HS-27A (cell line): ENCODE measurements at places on chromosomes 11 and 22.

DNA sequence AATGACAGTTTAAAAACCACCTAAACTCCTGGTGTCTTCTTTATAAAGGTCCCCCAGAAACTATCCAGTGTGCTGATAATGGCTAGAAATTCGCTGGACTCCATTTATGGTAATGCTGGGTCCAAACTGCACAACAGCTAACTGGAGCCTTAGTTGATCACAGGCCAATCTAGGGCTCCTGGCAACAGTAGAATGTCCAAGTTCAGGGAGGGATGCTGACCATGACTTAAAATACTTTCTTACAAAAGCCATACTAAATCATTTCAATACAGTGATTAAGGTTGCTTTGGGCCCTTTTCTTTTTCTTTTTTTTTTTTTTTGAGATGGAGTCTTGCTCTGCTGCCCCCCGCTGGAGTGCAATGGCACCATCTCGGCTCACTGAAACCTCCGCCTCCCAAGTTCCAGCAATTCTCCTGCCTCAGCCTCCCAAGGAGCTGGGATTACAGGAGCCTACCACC is 14.5 kb upstream of the GAB2 start:
- no peak for DNase-seq

DNA sequence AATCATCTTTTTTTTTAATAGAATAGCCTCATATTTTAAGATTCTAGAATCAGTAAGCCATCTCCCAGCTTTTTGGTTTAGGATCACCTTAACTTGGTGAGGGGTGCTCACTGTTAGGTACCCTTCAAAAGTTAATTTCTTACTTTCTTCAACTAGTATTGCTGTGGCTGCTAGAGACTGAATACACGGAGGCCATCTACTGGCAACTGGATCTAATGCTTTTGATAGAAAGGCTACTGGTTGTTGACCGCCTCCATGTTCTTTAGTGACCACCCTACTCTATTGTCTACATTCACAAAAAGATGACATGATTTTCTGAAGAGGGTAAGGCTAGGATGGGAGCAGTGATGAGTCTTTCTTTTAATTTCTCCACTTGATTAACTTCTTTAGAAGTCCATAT is 16.7 kb upstream of the ALDH3B2 start:
- DNase-seq, result no peak

- peak; percentile 95 for DNase-seq
These were observed 12.9 kb downstream of the CD59 start for GRCh38 chr11:33723238-33723881.

- no peak for DNase-seq
These were observed 10.7 kb downstream of the PRG3 start for GRCh38 chr11:57370251-57370650.

GRCh38 chr11:130727157-130728119 is 188.8 kb downstream of the SNX19 start:
- no peak for DNase-seq

DNA sequence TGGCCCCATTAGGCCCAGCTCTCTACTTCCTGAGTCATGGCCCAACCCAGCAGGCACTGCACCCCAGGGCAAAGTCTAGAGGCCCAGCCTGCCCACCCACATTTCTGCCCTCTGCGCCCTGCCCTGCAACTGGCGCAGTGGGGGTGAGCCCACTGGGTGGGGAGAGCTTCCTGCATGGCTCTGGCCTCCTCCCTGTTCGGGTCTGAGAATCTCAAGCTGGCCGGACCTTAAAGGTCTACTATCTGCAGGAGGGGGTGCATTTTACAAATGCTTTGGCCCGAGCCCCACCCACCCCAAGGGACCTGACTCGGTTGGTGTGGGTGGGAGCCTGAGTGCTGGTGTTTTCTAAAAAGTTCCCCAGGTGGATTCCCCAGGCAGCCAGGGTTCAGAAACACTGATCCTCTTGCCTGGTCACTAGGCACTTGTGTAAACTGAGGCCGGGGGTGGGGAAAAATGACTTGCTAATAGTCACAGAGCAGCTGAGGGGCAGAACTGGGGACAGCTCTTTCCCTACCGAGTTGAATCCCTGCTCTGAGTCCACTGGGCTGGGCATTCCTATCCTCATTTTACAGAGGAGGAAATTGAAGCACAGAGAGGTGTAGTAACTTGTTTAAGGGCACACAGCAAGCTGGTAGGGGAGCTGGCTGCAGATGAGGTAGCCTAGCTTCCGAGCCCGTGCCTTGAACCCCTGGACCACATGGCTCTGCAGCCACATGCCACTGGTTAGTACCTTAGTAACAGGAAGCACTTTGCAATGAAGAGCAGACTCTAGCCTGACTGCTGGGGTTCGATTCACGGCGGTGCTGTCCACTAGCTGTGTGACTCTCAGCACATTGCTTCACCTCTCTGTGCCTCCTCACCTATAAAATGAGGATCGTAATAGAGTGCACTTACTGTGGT is 36.3 kb downstream of the CD82 start:
- no peak for DNase-seq

DNA sequence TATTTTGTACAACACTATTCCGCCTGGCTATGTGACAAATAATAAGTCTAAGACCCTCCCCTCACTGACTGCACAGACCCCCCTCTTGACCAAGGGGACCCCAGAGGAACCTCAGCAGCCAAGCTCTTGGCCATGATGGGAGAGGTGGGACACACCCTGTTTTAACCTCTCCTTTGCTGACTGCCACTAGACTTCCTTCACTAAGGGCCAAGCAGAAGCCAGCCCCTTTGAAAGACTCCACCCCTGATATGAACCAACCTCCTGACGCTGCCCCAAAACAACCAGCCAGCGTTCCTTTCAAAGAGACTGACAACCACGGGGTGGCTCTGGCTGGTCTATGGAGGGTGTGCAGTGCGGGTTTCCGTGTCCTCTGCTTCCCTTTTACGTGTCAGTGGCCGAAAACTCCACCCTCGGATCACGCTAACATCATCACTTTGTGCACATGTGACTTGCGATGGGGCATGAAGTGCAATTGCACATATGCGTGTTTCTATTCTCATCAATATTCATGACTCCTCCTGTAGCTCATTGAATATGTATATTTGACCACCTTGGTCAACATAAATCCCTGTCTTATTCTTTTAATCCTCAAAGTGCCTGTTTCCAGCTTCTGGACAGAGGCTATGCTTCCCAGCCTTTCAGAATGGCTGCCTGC is 643.9 kb downstream of the TBC1D22A start:
- DNase-seq, result no peak

DNA sequence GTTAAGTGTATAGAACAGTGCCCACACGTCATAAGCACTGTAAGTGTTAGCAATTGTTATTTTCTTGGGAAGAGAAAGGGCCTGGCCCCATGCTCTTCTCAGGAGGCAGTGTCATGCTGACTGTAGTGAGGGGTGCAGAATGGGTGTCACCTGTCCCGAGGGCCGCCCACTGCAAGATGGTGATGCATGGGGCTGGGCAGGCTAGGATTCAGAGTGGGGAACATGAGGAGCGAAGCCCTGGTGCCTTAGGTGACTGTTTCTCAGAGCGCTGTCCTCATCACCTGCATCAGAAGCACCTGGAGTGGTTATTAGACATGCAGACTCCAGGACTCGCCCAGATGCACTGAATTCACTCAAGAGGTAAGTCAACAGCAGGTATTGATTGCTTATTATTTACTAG is 101.0 kb upstream of the PARVA start:
- no peak for DNase-seq

DNA sequence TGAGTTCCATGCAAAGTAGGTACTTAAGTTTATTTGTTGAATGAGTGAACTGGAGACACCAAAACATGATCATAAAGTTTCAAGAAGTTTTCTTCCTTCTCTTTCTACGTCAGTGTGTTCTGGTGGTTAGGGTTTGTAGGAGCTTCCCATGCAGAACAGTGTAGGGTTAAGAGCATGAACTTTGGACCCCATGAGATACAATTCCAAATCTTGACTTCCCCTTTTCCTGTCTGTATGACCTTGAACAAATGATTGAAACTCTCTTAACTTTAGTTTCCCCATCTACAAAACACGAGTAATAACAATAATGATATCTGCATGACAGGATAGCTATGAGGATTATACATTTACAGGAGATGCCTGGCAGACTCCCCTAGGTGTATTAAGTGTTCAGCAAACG is 41.0 kb upstream of the TENM4 start:
- no peak for DNase-seq

DNA sequence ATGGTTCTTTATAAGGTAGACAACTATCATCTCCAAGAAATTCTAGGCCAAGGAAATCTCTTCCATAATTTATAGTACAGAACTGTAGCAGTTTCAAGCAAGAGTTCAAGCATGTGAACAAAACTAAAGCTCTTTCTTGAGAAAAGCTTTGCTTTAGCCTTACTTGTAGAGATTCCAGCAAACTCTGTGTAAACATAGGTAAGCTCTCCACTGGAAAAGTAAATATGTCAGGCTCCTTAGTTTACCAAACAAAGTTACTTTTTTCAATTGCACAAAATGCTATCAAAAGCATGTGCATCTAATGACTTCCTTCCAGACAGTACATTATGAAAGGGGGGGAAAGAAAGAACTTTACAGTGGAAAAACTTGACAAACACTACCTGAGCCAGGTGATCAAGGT is 125.0 kb downstream of the SIK3 start:
- no peak for DNase-seq

GRCh38 chr22:48490500-48491411 is 1336.9 kb downstream of the BRD1 start:
- DNase-seq, result no peak

- DNase-seq, result no peak
These were observed 2.3 kb downstream of the B3GAT1 start for GRCh38 chr11:134409552-134410429.

GRCh38 chr22:50574383-50574755 is 3.9 kb downstream of the CPT1B start:
- no peak for DNase-seq

GRCh38 chr22:48357961-48358360 is 1469.7 kb downstream of the BRD1 start:
- DNase-seq, result no peak

DNA sequence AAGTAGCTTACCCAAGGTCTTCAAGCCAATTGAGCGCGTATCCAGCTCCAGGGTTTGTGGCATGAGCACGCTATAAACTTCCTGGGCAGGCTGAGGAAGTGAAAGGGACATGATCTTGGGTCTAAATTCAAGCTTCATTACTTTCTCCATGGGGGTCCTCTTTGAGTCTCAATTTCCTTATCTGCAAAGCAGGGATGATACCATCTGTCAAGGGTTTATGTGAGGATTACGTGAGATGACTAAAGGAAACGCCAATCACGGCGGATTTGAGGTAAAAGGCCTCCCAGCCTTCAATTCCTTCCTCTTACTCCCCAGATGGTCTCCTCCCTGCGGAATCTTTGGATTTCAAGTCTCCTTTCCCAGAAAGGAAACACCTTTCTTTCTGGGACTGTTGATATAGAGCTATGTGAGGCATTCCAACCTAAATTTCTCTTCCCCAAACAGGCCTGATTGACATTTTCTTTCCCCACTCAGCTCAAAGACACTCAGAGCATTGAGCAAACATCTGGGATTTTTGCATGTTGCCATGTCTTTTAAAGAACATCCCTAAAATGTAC is 474.4 kb downstream of the INSC start:
- no peak for DNase-seq
